SK-N-MC (cell line): ENCODE measurements at places on chromosomes 1 and 21.

GRCh38 chr1:32890516-32891240 lies 4.4 kb downstream of the HPCA start:
- no peak for DNase-seq

- DNase-seq: no peak
These were observed 36.0 kb upstream of the PRDM2 start for GRCh38 chr1:13663969-13664368.

GRCh38 chr1:202586018-202586821 lies 124.0 kb downstream of the SYT2 start:
- DNase-seq: no peak

DNA sequence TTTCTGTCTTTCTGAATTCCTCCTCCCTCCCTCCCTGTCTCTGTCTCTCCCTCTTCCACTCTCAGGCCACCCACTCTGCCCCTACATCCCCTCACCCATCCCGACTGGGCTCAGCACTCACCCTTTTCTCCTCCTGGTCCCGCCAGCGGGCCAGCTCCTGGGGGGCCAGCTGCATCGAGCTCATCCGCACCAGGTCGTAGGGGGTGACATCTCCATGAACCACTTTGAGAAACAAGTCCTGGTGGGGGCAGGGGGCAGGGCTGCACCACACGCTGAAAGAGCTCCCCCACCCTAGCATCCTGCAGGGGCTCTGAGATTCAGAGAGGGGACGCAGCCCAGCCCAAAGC lies 17.8 kb downstream of the SPOCD1 start:
- DNase-seq: no peak

DNA sequence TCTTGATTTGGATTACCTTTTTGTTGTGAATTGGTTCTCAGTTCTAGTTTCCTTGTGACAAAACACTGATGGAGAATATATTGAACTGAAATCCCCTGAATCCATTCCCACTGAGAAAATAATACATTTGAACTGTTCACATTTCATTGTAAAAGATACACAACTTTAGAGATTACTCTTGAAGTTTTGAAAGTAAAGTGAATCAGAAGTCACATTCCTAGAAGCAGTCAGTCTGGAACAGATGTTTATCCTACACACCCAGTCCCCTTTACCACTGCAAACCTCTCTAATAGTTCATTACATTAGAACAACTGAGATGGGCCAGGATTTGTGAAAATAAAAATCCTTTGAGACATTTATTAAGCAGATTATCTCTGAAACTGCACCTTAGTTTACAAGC lies 3.4 kb downstream of the RERE start:
- DNase-seq: no peak

GRCh38 chr1:98661544-98662355 lies at the start of gene SNX7:
Gene SNX7 (plus strand): TSS chr1:98661721. CDS start chr1:98661732, 11 bp downstream.
- no peak for DNase-seq

GRCh38 chr1:44985747-44986359 lies 542 bp downstream of the EIF2B3 start:
- no peak for DNase-seq

DNA sequence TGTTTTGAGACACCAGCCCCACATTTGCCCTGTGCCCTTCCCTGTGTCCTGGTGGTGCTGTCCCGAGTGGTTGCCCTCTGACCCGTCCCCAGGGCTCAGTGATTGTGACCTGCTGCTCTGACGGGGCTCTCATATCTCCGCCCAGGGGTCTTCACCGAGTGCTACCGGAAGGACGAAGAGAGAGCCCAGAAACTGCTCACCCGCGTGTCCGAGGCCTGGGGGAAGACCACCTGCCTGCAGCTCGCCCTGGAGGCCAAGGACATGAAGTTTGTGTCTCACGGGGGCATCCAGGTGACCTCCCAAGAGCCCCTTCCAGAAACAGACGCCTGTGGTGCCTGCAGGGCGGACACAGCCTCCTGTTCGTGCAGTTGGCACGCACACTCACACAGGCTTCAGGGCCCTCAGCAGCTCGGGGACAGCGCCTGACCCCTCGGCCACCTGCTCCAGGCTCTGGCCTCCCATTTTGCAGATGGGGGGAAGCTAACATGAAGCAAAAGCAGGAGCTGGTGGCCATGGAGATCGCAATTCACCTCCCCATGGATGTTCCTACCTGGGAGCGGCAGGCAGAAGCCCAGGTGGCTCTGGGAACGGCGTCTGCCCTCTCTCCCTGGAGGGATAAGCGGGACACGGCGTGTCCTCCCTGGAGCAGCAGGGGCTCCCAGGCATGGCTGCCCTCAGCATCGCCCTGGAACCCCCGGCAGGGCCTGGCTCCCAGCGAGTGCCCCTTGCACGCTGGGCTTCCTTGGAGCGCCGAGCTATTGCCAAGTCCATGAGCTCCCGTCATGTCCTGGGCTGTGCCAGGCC lies 45.9 kb downstream of the TRPM2 start:
- DNase-seq: no peak

- no peak for DNase-seq
These were observed 141.8 kb downstream of the TTLL7 start for GRCh38 chr1:83857103-83857502.

DNA sequence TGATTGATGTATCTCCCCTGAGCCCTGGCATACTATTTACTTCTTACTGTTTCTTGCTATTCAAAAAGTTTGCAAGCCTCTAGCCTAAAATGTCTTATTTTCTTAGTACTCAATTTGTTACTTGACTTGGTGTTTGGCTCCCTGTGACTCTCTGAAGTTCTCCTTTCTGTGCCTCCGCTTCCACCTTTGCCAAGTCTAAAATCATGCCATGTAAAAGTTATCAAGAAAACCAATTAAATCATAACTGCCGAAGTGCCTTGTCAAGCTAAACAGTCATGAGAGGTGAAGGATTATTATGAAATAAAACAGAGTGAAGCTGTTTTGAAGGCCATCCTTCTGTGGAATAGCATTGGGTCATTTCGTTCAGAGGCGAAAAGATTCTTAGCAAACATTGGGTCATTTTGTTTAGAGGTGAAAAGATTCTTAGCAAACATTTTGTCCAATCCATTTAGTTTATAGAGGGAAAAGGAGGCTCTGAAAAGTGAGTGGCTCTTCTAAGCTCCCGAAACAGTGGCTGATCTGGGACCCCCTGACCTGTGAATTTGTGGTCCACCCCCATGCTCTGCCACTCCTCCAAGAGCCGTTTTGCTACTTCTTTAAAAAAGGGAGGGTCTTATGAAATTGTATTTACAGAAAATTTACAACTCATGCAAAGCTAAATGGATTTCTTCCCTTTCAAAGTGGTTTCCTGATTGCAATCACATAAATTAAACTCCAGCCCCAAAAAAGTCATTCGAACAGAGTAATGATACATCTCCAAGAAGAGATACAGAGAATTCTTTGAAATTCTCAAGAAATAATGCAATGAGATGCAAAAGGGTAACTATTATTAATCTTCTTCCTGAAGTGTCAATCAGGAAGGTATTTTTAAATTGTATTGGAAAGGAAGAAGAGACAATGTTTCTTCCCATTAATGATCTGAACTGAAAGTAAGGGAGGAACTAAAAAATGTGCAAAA lies 141.4 kb downstream of the RUNX1 start:
- no peak for DNase-seq

- DNase-seq: no peak
These were observed 261.5 kb downstream of the RRAGC start for GRCh38 chr1:38598118-38598517.

- DNase-seq: no peak
These were observed 56.9 kb downstream of the SEC16B start for GRCh38 chr1:177912991-177913390.

DNA sequence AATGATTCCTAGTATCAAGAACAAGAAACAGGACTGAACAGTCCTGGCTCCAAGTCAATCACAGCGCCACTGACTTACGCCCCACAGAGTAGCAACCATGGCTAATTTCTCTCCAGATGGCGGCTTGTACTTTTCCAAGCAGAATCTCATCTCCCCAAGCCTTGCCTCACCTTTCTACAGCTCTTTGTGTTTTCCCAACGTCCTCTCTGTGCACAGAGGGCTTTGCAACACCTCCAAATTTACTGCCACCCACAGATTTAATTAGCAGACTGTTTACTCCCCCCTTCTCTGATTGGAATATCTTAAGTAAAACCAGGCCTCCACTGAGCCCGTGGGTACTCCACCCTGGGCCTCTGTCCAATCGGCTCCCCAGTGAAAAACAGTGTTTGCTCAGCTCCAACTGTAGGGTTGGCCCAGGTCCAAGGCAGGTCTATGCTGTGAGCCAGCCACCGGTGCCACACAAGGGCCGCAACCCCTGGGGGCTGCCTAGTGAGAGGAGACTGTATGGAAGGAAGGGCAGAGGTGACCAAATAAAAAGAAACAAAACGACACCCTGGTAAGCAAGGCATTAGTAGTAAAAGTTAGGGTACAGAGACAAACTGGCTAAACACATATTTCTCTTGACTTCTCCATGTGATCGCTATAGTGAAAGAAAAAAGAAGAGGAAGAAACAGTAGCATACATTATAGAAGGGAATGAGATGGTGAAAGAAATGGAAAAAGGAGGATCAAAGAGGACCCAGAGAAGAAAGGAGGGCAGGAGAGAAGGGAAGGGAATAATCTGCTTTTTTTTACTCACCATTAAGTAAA lies 128.4 kb upstream of the SOD1 start:
- DNase-seq: no peak

DNA sequence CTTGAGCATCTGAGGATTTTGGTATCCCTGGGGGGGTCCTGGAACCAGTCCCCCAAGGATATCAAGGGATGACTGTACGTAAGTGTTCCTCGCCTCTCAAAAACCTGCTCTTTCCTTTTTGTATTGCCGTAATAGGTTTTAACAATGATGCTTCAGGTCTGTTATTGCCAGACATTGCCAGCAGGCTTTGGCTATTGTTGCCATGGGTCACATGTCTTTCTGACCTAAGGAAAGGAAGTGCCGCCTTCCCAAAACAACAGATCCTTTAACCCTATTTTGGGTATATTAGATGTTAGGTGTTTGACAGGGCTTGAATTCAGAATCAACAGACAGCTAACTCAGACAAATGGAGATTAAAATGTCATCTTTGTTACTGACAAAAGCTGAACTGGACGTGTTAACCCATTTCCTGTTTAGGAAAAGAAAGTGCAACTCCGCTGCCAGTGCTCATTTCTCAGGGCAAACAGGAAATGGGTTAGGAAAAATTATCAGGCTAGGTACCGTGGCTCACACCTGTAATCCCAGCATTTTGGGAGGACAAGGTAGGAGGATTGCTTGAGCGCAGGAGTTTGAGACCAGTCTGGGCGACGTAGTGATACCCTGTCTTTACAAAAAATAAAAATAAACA lies 12.4 kb upstream of the PRPF38B start:
- no peak for DNase-seq

DNA sequence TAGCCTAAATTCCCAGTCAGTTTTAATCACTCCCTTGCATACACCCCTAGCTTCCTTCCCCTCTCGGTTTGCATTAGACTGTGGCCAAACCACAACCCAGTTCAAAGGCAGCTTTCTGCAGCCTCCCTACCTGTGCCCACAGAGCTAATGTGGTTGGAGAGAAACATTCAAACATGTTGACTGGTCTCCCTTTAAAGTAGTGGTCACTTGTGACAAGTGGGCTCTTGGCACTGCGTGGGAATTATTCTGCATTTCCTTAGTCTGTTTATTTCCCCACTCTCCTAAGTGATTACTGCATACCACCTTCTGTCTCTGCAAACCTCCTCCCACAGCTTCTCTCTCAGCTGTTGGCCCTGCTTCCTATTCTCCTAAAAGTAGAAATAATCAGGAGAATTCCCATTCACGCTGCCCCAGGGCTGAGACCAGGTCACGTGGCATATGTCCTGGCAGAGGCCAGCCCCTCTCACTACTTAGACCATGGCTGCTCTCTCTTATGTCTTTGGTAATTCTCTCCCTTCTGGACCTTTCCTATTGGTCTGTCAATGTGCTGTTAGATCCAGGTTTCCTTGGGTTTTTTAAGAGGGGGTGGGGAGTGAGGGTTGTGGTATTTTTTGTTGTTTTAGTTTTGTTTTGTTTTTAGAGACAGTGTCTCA lies 38.4 kb upstream of the CD101 start:
- no peak for DNase-seq

- no peak for DNase-seq
These were observed 8.9 kb upstream of the OPRD1 start for GRCh38 chr1:28803051-28803450.

DNA sequence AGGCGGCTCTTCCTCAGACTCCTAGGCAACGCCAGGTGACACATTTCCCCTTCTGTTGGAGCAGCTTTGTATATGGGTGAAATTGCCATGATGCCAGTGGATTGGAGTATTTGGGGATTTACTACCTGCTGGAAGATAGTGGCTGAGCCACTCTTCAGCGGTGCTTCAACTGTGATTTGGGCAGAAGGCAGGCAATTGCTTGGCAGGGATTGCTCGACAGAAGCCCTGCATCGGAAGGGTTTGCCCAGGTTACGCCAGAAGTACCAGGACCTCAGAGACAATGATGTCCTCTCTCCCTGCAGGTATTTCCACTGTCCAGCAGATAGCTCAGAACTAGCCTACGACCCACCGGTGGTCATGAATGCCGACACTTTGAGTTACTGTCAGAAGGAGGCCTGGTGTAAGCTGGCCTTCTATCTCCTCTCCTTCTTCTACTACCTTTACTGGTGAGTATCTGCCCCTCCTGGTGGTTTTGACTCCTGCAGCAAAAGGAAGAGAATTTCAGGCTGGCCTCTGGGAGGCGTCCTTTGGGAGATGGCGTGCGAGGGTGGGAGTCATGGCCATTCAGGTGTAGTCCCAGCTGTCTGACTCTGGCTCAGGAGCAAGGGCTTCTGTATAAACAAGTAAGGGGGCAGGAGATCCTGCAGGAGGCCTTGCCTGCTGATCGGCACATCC lies 118.3 kb downstream of the CNIH3 start:
- DNase-seq: no peak

DNA sequence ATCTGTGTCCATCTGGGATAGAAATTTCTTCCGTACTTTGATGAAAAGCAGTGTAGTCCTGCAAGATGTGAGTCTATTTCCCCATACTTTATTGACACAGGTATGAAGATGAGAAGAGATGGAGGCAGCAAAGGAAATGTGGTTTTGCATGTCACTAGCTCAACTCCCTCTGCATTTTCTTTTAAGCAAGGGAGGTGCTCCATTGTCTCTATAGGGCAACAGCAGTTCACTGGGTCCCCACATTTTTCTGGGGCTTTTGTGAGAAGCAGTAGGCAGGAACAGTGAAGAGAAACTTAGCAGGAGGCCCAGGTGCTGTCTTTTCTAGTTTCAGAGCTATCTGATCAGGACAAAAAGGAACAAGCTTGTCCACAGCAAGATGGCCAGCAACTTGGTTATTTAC lies 37.1 kb downstream of the C21orf91 start:
- no peak for DNase-seq

GRCh38 chr1:245871915-245872314 lies 635.2 kb downstream of the SMYD3 start:
- no peak for DNase-seq

DNA sequence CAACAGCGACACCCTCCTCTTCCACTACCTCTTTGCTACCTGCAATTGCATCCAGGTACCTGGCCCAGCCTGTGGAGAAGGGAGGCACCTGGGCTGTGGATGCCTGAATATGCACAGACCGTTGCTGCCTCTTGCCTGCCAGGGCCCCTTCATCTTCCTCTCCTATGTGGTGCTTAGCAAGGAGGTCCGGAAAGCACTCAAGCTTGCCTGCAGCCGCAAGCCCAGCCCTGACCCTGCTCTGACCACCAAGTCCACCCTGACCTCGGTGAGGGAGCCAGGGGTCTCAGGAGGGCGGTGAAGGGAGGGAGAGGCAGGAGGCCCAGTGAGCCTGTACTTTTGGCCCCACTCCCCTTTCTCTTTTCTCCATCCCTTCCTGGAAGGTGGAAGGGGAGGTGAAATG lies 11.5 kb downstream of the PSRC1 start:
- DNase-seq: no peak

- no peak for DNase-seq
These were observed 84.5 kb upstream of the BCL10 start for GRCh38 chr1:85360730-85361493.
